ENCODE measurements at places on chromosomes 13 and 19.

DNA sequence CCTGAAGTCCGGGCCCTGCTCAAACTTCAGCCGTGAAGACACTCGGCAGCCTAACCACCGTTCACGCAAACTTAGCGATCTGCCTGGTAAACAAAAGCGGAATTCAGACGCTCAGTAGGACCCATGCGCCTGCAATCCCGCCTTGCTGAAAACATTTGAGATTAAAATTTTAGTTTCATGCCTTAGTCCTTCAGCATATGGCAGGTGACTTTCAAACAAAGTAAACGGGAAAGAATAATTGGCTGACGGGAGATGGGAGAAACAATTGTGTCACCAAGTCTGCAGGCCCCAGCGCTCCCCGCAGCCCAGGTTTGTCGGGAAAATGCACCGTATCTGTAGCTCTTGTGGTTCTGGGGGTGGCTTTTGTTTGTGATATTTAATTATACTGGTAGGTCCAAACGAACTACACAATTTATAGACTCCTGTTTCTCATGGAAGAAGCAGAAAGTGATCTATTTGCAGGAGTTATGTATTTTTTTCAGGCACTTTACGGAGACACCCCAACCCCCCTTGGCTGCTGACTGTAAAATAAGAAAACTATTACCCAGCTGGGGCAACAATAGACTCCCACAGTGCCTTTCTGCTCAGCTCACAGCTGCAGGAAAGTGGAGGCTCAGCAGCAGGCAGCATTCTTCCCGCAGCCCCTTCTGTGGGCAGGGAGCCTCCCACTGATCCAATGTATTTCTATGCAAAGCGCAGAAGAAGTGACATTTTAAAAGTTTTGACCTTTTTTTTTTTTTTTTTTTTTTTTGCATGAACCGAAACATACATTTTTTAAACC, 94.8 kb downstream of the SOX1 start:
- no peak for DNase-seq

DNA sequence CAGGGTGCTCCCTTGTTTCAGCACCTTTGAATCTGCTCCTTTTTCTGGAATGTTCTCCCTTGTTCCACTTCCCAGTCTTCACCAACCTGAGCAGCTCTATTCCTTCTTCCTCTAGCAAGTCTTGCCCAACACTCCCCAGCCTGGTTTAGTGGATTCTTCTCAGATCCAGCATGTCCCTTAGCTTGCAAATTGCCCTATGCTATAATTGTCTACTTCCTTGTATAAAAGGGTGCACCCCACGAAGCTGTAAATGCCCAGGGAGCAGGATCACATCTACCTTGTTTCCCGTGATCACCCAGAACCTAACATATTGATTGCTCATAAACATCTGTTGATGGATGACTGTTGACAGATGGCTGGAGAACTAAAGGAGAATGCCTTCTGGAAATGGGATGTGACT, 93.2 kb upstream of the C1QTNF9B start:
- no peak for DNase-seq

DNA sequence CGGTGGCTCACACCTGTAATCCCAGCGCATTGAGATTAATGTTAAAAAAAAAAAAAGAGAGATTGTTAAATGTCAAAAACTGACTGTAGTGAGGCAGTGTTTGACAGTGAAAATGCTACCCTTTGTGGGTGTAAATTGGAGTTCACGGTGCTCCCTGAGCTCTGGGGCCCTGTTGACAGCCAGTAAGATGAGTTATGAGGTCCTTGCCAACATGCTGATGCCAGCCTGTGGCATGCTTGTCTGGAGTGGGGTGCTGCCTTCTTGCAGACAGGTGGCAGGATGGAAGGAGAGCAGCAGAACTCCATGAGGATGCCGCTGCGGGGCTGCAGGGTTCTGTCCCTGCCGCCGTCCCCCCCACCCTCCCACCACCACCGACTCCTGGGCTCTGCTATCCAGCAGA, 25.9 kb downstream of the PRAM1 start:
- DNase-seq: no peak

- no peak for DNase-seq
Observed at GRCh38 chr19:46731584-46731983, 14.3 kb upstream of the FKRP start.

GRCh38 chr19:46863818-46864629, 3.2 kb downstream of the ARHGAP35 start:
- DNase-seq: no peak

DNA sequence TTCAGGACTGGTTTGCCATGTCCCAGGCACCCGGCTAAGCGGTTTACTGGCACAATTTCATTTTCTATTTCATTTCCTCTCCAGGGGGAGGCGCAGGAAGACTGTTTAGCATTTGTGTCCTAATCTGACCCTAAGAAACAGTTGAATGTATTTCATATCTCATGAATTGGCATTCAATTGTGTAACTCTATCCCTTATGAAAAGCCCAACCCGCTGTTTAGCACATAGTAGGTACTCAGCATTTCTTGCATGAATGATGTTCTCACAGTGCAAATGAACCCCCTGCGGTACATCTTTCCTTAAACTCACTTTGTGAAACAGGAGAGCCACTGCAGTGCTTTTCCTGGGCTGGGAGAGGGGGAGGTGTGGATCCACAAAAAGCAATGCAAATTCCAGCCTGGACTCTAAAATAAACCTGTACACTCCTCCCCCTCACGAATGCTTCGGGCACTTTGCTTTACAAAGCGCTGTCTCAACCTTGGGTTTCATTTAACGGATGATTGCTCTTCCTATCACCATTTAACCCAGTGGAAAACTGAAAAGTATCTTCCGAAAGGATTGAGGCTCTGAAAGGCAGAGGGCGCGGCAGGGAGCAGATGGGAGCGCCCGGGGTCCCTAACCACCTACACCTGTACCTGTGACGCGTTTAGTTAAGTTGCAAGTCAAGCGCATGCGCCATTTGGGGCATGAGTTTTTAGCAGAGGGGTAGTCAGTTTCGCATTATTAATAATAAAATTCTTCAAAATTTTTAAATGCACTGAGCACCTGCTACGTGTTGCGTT, 1.2 kb upstream of the EEF2 start:
- peak; percentile 51 for DNase-seq

GRCh38 chr13:100517728-100518127, 70.9 kb downstream of the GGACT start:
- no peak for DNase-seq

- DNase-seq: no peak
Observed at GRCh38 chr19:29018542-29018941, 194.4 kb downstream of the UQCRFS1 start.

- DNase-seq: peak; percentile 98
Observed at GRCh38 chr19:53196777-53197396, 3.7 kb upstream of the ZNF665 start.

DNA sequence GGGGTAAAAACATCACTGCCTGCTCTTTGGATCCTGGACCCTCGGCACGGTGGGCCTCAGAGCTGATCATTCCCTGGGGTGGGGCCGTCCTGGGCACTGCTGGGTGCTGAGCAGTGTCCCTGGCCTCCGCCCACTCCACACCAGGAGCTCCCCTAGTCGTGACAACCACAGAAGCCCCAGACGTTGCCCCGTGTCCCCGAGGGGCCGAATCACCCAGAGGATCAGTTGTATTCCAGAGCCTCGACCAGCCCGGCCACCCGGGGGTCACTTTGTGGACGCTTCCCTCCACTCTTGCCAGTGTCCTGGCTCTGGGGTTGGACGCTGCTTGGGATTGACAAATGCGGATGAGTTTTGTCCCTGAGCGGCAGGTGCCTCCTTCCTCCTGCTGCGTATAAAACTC, 10.2 kb downstream of the C2CD4C start:
- no peak for DNase-seq

DNA sequence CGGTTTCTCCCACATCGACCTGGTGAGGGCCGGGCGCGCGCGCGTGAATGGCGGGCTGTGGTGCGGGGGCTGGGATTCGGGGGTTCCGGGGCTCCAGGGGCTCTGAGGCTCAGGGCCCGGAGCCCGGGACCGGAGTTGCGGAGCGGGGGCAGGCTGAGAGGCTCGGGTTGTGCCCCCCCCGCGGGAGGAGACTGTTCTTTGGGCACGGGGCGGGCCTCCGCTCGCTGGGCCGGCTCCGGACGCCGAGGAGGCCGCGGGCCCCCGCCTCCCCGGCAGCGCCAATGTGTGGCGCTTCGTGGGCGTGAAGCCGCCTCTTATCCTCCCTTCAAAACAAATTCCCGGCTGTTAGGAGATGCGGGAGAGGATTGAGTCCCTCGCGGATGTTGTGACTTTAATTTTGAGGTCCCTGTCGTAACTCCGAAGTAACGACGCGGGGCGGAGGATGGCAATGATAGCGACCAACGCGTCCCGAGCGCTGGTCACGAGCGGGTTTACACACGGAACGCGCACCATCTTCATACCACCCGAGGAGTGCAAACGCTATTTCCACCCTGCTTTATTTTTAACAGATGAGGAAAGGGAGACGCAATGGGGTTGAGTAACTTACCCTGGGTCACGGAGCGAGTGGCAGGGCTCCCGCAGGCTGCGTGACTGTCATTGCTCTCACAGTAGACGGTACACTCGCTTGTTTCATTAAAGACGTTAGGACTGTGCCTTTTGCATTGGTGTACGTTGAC, 536 bp downstream of the UBA2 start:
- no peak for DNase-seq

DNA sequence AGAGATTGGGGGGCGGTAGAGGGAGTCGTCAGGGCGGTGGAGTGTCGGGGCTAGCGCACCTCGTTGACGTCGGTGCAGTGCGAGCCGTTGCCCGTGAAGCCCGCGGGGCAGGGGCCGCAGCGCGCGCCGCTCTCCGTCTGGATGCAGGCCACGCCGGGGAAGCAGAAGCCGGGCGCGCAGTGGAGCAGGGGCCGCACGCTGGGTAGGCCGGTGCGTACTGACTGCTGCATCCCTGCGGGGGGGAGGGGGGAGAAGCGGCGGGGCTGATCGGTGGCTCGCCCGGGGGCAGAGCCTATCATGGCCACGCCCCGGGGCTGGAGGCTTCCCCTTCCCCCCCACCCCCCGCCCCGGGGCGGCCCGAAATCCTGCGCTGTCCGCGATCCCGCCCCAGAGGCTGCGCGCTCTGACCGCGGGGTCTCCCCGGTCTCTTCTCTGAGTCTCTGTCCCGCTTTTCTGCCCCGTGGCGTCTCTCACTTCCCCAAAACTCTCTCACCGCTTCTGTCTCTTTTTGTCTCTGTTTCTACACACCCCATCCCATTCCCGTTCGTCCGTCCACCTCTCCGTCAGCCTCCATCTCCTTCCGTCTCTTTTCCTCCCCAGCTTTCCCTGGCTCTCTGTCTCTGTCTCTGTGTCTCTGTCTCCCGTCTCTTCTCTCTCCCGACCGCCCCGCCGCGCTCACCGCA, 1.1 kb downstream of the COMP start:
- no peak for DNase-seq

DNA sequence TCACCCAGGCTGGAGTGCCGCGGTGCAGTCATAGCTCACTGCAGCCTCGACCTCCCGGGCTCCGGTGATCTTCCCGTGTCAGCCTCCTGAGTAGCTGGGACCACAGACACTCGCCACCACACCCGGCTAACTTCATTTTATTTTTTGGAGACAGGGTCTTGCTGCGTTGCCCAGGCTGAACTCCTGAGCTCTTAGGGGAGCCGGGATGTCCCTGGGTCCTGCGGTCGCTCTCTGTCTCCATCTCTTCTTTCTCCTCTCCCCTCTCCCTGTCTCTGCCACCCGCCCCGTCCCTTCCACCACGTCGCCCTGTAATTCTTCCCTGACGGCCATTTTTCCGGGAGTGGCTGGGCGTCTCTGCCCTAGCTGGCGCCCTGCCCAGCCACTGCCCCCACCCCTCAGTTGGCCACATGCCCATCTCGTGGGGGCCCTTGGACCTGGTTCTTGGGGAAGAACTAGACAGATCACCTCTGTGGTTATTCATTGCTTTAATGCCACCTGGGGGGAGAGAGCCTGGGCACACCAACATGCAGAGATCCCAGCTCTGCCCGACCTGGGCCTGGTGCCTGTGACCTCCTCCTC, 18.9 kb downstream of the ARID3A start:
- DNase-seq: no peak

DNA sequence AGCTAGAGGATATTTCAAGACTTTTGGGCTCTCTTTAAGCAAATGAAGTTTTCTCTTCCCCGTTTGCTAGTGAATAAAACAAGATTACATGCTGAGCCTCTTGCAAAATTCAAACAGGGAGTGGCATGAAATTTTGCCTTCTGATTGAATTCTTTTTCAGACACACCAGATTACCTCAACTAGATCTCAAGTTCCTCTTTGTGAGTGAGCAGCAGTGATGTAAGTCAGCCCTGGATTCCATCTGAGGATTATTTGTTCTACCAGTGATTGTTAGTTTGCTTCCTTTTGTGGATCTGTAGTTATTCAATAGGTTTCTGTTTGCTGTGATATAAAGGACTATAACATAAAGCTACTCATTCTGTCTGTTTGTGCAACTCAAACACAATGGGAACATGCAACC, 407.7 kb downstream of the LMO7 start:
- no peak for DNase-seq

DNA sequence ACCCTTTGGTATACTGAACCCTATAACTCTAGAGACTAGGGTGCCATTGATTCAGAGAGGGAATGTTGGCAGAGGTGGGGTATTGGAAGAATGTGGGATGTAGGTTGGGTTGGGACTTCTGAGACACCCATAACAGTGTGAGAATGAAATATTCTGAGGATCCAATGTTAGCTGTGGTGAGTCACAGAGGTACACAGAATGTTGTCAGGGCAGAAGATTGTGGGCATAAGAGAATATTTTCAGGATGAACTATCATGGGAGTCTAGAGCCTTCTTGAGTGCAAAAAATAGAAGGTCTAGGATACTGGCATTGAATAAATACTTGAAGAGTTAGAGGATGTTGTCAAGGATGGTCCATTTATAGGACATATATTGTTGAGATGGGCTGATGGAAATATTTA, 9.0 kb downstream of the KLK13 start:
- DNase-seq: no peak

- no peak for DNase-seq
Observed at GRCh38 chr19:56321254-56321988, 6.8 kb upstream of the ZSCAN5A start.

- DNase-seq: no peak
Observed at GRCh38 chr13:79999601-80000000, 341.3 kb downstream of the SPRY2 start.

Data from activated CD4-positive, CD25-positive, alpha-beta regulatory T cell treated with anti-CD3 and anti-CD28 coated beads, Interleukin-2, amount 50 U/mL, for 72 hours (primary cell).